SK-N-SH treated with all-trans-retinoic acid at 6 μM for 48 hours (cell line): ENCODE measurements at places on chromosomes 16 and 17.
A peak's percentile ranks its signal among the peaks of the same experiment; 100 is the strongest.

DNA sequence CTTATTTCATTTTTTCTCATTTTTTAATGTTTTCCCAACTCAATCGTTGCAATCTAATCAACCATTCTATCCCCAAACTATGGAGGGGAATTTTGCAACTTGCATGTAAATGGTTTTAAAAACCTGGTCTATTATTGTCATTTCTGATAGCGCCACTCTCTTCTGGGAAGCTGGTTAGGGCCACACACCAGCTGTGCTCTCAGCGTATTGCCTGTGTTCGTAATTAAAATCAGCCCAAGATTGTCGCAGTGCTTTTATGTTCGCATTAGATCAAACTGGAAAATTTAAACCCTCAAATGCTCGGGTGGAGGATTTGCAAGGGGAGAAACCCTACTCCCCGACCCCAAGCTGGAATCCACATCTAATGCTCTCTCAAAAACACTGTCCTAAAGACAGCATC is 123.5 kb upstream of the CACNG5 start:
- ATAC-seq = no peak

- ATAC-seq = peak; percentile 68
These were observed 12.7 kb downstream of the MRM3 start for GRCh38 chr17:794876-795275.

DNA sequence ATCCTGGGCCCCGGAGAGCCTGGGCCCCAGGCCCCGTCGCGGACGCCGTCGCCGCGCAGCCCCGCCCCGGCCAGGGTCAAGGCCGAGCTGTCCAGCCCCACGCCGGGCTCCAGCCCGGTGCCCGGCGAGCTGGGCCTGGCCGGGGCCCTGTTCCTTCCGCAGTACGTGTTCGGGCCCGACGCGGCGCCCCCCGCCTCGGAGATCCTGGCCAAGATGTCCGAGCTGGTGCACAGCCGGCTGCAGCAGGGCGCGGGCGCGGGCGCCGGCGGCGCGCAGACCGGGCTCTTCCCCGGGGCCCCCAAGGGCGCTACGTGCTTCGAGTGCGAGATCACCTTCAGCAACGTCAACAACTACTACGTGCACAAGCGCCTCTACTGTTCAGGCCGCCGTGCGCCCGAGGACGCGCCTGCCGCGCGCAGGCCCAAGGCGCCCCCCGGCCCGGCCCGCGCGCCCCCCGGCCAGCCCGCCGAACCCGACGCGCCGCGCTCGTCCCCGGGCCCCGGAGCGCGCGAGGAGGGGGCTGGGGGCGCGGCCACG is 36.8 kb upstream of the ZC3H18 start:
- ATAC-seq = no peak

DNA sequence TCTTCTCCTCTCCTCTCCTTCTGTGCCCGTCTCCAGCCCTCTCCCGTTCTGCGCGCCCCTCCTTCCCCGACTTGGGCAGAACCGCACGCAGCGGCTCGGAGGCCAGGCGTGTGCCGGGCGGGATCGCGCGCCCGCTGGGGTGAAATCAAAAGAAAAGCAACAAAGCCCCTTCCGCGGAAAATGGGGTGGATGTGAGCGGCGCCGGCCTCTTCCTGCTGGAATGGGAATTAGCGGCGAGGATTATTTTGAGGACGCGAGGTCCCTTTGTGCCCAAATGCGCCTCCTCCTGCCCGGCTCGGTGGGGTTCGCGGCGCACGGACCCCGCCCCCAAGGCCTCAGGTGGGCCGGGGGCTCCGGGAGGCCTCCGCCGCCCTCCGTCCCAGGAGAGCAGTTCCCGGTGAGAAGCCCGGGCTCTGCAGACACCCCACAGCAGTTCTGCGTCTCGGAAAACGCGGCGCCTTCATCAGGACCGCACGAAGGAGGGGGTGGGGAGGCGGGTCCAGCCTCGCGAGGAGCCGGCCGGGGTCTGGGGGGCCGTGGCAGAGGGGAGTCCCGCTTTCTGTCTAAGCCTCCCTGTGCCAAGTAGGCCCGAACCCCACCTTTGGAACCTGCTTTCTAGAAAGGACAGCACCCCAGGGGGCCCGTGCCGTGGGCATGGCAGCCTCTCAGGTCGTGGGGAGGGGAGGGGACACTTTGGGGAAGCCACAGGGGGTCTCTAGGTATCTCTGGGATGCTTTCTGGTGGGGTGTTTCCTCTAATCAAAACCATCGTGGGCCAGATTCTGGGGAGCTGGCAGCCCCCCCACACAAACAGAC is 91.0 kb upstream of the CBX4 start:
- ATAC-seq = peak; percentile 27

GRCh38 chr17:40301315-40301714 is 7.7 kb upstream of the RARA start:
- no peak for ATAC-seq

DNA sequence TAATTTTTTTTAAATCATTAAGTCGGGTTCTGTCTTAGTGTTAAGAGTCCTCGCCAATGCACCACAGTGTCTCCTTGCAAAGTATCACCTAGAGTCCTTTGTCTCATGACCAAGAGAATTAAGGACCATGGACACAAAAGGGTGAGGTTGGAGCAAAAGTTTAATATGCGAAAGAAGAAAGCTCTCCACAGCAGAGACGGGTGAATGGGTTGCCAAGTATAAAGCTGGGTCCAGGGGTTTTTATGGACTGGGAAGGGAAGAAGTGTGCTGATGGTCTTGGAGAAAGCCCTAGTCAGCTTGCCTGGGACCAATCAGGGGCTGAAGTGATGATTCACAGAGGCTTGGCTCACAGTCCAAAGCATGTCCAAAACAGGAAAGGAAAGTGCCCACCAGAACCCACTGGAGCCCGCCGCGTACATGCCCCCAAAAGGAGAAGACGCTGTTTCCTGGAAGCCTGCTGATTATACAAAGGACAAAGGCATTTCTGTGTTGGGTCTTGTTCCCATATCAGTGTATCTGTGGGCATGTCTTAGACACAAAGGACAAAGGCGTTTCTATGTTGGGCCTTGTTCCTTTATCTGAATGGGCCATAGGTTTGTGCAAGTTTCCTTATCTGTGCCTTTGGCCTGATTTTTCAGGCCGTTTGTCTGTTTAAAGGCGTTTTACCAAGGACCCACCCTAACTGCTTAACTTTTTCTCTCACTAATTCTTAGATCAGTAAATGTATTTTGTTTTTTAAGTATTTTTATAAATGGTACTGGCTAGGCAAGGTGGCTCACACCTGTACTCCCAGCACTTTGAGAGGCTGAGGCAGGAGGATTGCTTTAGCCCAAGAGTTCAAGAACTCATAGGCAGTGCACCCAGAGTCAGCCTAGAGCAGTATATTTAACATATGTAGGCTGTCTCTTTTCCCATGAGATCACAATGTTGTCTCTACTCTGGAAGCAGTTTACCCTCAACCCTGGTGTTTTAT is 28.7 kb upstream of the ATF7IP2 start:
- no peak for ATAC-seq

GRCh38 chr16:46866286-46866685 is 17.9 kb upstream of the GPT2 start:
- ATAC-seq = no peak

DNA sequence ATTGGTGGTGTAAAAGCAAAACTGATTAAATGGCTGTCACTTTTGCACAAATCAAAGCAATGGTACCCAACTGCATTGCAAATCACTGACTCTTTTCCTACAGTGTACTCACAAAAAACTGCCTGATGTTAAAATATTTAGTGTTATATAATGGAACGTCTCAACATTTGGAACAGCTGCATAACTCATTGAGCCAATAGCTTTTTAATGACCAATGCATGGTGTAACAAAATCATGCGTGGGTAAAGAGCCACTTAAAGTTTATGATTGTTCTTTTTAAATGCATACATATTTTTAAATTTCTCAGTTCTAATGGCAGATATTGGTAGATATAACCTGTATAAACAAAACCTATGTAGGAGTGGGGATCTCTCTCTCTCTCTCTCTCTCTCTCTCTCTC is 204.0 kb upstream of the MPHOSPH6 start:
- ATAC-seq = no peak
